ENCODE measurements at places on chromosomes 3 and 15.

DNA sequence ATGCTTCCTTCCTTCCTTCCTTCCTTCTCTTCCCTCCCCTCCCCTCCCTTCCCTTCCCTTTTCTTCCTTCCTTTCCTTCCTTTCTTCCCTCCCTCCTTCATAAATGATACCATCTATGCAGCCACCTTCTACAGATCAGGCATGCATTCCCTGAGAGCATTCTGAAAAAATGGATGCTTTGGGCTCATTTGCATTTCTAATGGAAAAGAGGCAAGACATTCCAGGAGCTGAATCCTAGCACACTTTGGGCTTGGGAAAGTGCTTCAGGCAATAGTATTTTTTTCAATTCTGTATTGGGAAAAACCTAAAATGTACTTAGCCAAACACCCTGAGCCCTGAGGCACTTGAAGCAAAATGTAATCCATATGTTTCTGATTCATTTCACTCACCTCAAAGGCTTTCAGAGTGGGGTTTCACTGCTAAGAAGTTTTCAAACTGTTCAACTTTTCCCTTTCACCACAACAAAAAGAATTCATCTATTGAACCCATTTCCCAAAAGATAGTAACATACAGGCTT lies 220.1 kb upstream of the RORA start:
- no peak for DNase-seq

GRCh38 chr3:132443421-132443820 lies 26.1 kb downstream of the DNAJC13 start:
- DNase-seq, result no peak

DNA sequence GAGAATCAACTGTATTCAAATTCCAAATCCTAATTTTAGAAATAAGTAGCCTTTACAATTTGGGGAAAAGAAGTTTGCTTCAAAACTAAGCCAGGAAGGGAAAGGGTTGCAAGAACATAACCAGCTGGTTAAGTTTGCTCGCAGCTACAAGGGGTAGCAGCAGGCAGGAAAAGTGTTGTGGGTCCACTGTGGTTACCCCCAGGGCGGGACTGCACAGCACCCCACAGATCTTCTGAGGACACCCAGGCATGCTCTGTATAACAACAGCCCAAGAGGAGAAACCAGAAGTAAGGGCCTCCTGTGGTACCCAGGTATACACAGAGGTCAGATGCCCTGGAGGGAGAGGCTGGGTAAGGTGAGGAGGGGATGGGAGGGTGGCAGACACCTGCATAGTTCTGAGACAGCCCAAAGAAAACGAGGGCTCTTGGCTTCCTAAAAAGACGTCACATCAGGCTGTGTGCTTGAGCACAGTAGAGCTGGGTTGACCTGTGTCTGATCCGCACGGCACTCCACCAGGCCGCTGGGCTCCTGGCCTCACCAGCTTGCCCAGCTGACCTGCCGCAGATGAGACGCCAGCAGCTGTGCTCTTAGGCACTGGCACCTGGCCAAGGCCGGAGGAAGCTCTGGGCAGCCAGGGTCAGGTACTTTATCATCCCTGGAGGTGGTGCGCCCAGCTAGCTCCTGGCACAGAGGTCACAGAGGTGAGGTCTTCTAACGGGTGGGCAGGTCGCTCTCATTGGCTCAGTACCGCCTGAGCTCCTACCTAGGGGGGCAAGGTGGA lies 81.8 kb upstream of the SNRPA1 start:
- DNase-seq, result no peak

DNA sequence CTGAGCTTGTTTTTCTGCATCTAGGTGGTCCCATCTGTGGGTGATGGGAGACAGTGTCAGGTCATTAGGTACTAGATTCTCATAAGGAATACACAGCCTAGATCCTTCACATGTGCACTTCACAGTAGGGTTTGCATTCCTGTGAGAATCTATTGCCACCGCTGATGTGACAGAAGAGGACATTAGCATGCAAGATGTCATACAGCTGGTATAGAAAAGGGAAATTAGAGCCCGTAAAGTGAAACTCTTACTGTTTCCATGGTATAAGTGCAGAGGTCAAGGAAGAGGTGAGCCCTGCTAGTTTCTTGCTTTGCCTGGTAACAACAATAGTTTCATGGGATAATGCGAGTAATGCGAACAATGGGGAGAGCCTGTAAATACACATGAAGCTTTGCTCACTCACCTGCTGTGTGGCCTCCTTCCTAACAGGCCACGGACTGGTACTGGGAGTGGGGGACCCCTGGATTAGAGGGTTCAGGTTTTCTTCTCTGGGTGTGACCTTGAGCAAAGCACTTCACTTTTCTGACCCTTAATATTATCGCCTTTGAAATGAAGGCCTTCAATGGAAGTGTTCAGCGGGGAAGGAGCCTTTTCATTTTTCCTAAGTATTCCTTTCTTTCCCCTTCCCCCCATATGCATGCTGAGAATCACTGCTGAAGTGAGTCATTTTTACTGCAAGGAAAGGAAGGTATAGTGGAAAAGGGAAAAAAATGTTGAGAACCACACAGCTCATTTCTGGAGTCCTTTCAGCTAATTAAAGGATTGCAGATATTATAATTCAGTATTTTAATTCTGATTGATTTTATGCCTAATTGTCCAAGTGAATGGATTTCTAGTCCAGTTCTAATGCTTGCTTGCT lies 286.4 kb downstream of the UBE2E2 start:
- DNase-seq, result no peak

DNA sequence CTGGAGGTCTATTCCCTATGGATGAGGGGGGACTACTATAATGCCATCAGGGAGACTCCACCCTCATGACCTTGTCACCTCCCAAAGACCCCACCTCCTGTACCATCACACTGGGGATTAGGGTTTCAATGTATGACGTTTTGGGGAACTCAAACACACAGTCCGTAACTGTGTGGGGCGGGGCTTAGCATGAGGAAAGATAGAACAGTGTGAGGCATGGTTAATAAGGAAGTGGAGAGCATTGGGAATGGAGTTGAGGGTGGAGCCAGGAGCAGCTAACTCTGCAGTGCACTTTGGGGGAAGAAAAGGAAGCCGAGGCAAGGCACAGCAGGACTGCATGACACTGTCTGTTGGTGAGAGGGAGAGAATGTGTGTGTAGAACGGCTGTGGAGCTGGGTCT lies 90.9 kb upstream of the AGBL1 start:
- no peak for DNase-seq

- no peak for DNase-seq
These were observed 301.6 kb downstream of the ZPLD1 start for GRCh38 chr3:102736288-102736974.

DNA sequence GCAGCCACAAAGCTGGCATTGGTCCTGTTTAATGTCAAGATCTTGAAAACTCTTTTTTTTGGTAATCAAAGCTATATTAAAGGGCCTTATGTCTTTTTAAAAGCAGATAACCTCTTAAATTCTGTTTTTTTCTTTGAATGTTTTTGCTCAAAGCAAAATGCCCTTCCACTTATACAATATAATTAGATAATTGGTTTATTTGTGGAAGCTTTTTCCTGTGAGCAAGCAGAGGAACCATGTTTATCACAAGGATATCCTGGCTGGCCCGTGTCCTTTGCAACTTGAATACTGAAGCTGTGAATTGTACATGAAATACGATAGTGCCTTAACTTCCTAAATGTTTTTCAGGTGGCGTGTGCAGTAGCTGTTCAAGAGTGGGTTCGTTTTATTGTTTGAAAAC lies 2.6 kb downstream of the ST3GAL6 start:
- no peak for DNase-seq

DNA sequence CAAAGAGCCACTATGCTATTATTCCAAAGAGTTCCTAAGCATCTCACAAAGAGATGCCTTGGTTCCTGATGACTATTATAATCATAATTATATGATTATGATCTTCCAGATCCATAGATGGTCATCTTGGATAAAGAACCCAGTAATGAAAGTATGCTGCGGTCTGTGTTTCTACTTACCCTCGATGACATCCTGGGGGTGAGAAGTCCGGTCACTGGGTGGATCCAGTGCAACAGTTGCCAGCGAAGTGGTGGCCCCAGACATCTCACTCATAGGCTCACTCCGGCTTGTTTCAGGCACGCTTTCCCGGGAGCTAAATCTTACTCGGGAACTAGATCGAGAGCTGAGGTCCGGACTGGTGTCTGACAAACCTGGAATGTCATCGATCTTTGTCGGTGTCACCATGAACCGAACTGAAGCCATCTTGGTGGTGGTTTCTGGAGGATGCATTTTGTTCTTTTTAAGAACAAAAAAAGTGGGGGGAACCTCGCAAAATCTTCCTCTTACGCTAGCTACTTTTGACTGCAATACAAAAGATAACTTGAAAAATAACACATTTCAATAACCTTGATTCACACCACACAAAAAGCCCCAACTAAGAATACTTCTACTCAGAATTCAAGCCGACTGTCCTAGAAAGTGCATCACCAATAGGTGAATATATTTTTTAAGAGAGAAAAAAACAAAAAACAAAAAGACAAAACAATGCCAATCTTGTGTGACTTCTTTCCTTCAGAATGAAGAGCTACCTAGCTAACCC lies 1.2 kb downstream of the SLC12A6 start:
- DNase-seq, result no peak

GRCh38 chr15:40103864-40104271 lies 4.8 kb downstream of the BMF start:
- no peak for DNase-seq

DNA sequence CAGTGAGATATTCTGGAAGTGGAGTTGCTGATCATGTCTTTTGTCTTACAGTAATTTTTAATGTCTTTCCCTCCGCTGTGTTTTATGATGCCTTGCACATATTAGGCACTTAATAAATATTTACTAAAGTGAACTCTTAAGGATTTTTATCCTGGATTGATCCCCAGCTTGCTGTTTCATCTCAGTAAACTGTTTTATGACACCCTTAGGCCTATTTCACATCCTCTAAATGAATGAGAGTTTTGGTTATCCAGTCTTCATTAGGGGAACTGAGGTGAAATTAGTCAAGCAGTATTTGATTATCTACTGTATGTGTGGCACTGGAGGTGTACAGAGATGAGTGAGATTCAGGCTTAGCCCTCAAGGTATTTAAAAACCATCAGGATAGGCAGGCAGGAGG lies 19.8 kb downstream of the CHCHD6 start:
- DNase-seq, result no peak

DNA sequence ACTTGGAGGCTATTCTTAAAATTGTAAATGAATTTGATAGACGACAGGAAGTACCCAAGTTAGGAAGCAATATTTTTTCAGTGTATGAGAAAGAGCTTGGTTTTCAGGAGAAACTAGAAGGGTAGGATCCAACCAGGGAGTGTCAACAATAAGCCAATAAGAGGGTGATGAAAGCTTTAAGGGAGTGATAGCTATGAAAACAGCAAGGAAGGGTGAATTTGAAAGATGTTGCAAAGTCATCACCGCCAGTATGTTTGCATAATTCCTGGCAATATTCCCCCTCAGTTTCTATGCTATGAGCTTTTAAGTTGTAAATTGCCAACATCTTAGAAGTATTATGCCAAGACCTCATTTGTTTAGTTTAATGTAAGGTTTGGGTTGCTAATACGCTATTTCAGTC lies 11.8 kb upstream of the CSTA start:
- no peak for DNase-seq

- no peak for DNase-seq
These were observed 31.3 kb upstream of the PSTPIP1 start for GRCh38 chr15:76963596-76963995.

DNA sequence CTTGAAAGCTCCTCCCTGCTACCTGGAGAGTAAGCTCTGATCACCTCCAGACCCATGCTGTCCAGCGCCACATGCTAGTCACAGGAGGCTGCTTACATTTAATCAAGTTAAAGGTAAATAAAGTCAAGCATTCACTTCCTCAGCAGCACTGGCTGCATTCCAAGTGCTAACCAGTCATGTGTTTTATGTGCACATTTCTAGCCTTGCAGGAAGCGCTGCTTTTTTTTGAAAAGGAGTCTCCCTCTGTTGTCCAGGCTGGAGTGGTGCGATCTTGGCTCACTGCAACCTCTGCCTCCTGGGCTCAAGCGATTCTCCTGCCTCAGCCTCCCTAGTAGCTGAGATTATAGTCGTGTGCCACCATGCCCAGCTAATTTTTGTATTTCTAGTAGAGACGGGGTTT lies 279.2 kb downstream of the GABRG3 start:
- DNase-seq, result peak; percentile 23

DNA sequence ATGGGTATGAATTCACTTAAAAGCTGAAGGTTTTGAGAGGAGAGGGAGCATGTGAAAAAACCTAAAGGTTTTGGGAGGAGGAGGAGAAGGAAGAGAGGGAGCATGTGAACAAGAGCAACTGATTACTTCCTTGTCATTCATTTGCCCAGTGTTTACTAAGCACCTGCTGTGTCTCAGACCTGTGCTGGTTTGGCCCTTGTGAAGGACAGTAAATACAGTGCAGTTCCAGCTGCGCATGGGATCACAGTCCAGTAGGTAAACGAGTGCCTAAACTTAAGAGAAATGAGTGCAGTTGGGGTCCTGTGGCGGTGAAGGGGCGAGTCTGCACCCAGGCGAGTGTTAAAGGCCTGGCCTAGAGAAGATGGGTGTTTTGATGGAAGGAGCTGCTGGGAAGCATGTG lies 38.6 kb downstream of the IGF1R start:
- no peak for DNase-seq

- DNase-seq, result no peak
These were observed 262.6 kb upstream of the NAALADL2 start for GRCh38 chr3:174596447-174596982.

DNA sequence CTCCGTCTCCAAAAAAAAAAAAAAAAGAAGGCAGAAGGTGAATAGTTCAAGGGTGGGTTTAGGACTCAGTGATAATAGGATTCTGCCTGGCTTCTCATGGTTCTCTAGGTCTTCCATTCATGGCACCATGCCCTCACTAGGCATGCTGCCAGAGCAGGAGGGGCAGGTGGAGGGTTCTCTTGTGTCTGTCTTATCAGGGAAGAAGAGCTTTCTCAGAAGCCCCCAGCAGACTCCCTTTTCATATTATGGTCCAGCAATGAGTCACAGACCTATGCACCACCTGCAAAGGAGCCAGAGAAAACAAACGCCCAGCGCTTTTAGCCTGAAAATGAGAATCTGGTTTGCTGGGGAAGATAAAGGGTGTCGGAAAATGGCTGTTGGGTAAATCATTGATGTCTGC lies 3.0 kb downstream of the CCR2 start:
- no peak for DNase-seq

DNA sequence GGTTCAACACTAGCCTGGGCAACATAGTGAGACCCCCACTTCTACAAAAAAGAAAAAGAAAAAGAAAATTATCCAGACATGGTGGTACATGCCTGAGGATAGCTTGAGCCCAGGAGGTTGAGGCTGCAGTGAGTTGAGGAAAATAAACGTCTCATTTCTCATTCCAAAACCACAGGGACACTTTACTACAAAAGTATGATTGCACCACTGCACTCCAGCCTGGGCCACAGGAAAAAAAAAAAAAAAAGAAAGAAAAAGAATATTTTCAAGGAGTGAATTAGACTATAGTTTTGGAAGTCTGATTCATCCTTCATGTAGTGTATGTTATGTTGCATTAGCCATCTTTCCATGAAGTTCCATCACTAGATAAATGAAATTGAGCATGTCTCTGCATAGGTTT lies 149.5 kb upstream of the THBS1 start:
- no peak for DNase-seq

GRCh38 chr3:134959516-134959915 lies 164.5 kb downstream of the EPHB1 start:
- DNase-seq, result no peak

GRCh38 chr3:194256040-194256945 lies 94.8 kb downstream of the CPN2 start:
- no peak for DNase-seq
